NCI-H446 (cell line): ENCODE measurements at places on chromosomes 2 and 18.
A peak's percentile ranks its signal among the peaks of the same experiment; 100 is the strongest.

DNA sequence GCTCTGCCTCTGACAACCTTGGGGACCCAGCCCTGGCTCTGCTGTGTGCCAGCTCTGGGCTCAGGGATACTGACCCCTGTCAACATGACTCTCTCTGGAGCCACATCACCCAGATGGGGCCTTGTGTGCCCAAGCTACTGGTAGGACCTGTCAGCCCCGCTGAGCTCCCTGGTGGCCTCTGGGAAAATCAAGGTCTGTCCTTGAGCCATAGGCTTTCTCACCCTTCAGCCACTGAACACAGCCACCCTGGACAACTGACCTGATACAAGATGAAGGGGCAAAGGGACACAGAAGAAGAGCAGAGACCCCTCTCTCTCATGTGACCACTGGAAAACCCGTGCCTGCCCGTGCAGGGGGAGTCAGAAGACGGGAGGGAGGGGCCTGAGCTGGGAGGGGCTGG, 7.8 kb downstream of the CCDC74A start:
- DNase-seq = no peak

GRCh38 chr2:48169141-48169592, 262.9 kb upstream of the FBXO11 start:
- DNase-seq = no peak

- no peak for DNase-seq
These were observed 132.6 kb downstream of the NFATC1 start for GRCh38 chr18:79528316-79528695.

DNA sequence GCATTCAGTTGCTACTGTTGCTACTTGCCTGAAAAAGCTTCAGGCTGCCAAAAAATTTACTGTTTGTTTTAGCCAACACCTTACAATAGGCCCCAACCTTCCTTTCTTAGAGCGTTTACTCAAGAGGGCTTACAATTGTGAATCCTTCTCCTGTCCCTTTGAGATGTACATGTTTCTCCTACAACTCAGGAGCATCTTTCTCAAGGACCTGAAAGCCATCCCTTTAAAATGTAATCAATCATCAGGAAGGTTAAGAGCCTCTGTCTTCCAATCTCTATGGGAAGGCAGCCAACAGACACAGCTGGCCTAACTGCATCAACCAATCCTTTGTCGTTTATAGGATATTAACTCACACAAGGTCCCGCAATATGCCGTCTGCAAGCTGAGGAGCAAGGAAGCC, 3.4 kb upstream of the IER3IP1 start:
- DNase-seq = peak; percentile 71

DNA sequence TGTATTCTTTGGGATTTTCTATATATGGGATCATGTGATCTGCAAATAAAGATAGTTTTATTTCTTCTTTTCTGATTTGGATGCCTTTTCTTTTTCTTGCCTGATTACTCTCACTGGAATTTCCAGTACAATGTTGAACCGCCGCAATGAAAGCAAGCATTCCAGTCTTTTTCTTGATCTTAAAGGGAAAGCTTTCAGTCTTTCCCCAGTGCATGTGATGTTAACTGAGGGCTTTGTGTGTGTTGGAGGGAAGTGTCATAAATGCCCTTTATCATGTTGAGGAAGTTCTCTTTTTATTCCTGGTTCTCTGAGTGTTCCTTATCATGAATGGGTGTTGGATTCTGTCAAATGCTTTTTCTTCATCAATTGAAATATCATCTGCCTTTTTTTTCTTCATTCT, 16.9 kb upstream of the CYBRD1 start:
- DNase-seq = no peak

DNA sequence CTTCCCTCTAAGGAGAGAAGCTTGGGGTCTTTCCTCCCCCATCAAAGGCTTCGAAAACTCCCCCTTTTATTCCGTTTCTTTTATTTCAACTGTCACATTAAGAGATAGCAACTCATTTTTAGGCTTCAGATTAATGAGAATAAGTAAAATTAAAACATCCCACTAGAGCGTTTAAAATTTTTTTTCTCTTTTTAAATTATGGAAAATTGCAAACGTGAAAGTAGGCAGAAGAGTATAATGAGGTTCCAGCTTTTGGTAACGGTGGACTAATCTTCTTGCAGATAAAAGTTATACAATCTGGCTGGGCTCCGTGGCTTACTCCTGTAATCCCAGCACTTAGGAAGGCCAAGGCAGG, 21.9 kb upstream of the RMP24 start:
- no peak for DNase-seq

GRCh38 chr2:120561379-120562035, 174.2 kb upstream of the GLI2 start:
- DNase-seq = no peak

GRCh38 chr18:64017870-64018269, 48.0 kb downstream of the SERPINB8 start:
- DNase-seq = peak; percentile 69

DNA sequence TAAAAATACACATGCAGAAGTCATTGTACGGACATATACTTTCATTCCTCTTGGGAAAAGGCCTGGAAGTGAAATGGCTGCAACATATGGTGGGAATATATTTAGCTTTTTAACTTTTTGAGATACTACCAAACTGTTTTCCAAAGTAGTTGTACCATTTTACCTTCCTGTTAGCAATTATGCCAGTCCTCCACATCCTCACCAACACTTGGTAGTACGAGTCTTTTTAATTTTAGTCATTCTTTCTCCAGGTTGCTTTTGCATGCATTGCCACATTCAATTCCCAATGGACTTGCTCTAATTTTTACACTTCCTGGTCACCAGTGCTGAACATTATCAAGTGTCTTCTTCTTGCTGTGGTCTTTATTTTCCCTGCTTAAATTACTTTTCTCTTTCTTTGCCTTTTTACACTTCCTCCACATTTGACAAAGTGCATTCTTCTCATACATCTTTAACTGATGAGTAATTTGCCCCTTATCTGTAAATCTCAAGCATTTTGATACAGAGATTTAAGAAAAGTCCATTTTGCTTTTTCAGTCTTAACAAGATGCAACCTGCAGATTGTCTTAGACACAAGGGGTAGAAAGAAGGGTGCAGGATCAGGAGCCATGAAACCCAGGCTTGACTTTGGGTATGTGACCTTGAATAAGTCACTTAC, 14.5 kb downstream of the VIT start:
- no peak for DNase-seq

- no peak for DNase-seq
These were observed 136.2 kb downstream of the SP100 start for GRCh38 chr2:230552181-230552580.

- no peak for DNase-seq
These were observed 89.0 kb downstream of the MARCHF4 start for GRCh38 chr2:216283038-216283900.

DNA sequence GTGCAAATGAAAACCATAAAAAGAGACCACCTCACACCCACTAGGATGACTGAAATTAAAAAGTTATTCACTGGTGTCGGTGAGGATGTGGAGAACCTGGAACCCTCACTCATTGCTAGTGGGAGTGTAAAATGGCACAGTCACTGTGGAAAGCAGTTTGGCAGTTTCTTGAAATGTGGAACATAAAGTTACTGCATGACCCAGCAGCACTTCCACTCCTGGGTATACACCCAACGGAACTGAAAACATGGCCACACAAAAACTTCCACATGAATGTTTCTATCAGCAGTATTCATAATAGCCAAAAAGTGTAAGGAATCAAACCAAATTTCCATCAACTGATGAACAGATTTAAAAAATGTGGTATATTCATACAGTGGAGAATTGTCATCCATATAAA, 65.1 kb upstream of the SLC66A3 start:
- DNase-seq = no peak

GRCh38 chr2:101580528-101580927, 105.6 kb upstream of the RFX8 start:
- no peak for DNase-seq

DNA sequence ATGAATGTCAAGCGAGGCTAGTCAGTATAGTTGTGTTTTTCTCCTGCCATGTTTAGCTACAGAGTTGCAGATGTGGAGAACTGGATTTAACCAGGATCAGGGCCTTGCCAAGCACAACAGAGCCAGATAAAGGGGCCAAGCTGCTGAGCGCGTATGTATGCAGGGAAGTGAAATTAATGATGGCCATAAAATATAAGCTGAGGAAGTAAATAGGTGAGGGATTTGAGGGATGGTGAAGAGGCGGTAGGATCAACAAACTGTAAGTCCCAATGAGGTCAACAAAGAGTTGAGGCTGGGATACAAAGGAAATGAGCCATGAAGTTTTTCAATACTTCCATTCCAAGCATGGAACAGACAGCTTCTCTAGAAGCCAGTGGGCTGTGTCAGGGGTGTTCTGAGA, 10.6 kb downstream of the LRP2 start:
- DNase-seq = no peak

DNA sequence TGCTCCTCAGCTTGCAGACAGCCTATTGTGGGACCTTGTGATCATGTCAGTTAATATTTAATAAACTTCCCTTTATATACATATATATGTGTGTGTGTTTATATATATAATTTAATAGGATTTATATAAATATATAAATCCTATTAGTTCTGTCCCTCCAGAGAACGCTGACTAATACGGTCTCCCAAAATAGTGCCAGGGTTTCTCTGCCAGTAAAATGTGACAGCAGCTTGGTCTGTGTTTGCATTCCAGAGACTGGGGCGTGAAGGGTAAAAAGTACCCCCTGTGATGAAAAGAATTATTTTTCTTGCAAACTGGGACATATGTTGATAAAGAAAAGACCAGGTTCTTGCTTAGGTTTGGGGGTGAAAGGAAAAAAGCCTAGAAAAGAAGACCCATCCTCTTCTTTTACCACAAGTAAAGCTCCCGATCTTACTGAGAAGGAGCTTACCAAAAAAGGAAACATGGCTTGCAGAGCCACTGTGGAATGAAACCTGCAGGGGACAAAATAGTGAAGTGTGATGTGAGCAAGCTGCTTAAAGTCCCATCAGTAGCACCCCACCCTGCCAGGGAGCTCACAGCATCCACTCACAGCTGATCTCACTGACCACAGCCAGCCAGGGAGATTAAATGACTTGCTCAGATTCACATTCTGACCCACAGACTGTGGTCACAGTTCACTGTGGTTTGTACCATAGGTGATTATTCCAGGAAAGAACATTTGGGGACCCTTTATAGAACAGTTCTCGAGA, 110.9 kb upstream of the RMP24 start:
- no peak for DNase-seq

GRCh38 chr2:46333912-46334311, 36.7 kb downstream of the EPAS1 start:
- no peak for DNase-seq

- no peak for DNase-seq
These were observed 67.9 kb downstream of the LRRFIP1 start for GRCh38 chr2:237695201-237695780.

GRCh38 chr18:42412896-42413295, 457.9 kb downstream of the PIK3C3 start:
- no peak for DNase-seq

- DNase-seq = no peak
These were observed 42.5 kb downstream of the PAX3 start for GRCh38 chr2:222256250-222256649.

- peak; percentile 15 for DNase-seq
These were observed 1488.0 kb upstream of the CELF4 start for GRCh38 chr18:39053571-39053970.

DNA sequence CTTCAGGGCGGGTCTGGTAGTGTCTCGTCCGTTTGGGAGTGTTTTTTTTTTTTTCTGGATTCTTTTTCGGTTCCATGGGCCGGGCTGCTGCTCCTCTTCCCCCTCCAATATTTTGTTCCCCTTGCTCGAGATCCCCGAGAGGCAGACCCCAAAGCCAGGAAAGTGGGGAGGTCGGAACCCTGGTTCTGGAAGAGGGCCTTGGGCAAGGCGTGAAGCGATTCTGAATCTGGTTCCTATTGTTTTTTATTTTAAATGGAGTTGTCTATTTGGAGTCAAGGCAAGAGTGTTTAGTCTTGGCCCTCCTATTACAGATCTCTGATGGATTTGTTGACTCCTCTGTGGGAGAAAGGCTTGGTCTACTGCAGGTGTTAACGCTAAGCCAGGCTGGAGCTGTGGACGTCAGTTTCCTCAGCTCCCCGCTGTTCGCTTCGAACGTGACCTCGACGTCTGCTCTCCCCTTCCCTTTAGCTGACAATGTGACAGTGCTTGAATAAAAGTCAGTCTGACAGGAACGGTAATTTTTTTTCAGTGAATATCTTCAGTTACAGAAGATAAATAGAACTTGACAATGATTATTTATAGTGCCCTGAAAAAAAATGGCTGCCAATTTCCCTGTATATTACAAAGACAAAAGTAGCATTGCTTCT, 683 bp upstream of the DNAJC27 start:
- no peak for DNase-seq

DNA sequence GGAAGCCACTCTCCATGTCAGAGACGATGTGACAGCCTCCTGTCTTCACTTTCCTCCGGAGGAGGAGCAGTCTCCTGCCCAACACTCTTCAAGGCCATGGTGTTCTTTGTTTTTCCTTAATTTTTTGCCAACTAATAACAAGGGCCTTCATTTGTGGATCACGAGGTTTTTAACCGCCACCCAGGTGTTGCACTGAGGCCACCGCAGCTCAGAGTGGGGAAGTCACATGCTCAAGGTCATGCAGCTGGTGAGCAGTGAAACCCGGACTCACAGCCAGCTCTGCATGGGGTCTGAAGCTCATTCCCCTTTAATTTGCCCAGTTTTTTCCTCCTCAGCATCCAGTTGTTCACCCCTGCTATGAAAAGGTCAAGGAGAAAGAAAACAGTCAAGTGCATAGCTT, 19.6 kb downstream of the ENOSF1 start:
- no peak for DNase-seq

DNA sequence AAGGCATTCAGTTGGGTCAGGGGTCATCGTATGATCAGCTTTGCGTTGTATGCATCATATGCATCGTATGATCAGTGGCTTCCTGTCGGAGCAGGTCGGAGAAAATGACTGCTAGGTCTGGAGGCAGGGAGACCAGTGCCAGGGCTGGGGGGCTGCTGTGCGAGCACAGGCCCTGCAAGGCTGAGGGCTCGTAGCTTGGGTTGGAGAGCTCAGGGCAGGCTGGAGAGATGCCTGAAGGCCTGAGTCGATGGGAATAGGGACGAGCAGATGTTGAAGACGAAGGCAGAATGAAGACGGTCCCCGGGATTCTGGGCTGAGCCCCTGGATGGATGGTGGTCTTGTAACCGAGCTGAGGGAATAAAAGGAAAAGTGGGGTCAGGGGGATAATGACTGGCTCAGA, 25.3 kb upstream of the ACKR3 start:
- DNase-seq = no peak

DNA sequence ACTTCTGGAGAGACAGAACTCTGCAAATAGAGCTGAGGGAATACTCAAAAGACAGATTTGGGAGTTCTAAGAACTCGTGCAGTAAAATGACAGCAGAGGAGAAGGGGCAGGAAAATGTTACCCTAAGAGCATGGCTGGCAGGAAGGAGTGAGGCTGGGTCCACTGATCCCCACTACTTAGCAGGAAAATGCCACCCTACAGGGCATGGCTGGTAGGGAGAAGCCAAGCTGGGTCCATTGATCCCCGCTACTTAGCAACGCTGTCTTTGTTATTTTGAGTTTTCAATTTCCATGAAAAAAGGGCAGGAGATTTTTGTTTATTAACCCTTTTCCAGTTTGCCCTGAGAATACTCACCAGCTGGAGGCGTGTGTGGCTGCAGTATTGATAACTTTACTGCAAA, 100.3 kb upstream of the TMEM200C start:
- DNase-seq = no peak
